Fibroblast of skin of left biceps (primary cell): ENCODE measurements at places on chromosomes 1 and 21.

GRCh38 chr1:7408771-7409150 is 362.3 kb upstream of the VAMP3 start:
- DNase-seq: no peak

DNA sequence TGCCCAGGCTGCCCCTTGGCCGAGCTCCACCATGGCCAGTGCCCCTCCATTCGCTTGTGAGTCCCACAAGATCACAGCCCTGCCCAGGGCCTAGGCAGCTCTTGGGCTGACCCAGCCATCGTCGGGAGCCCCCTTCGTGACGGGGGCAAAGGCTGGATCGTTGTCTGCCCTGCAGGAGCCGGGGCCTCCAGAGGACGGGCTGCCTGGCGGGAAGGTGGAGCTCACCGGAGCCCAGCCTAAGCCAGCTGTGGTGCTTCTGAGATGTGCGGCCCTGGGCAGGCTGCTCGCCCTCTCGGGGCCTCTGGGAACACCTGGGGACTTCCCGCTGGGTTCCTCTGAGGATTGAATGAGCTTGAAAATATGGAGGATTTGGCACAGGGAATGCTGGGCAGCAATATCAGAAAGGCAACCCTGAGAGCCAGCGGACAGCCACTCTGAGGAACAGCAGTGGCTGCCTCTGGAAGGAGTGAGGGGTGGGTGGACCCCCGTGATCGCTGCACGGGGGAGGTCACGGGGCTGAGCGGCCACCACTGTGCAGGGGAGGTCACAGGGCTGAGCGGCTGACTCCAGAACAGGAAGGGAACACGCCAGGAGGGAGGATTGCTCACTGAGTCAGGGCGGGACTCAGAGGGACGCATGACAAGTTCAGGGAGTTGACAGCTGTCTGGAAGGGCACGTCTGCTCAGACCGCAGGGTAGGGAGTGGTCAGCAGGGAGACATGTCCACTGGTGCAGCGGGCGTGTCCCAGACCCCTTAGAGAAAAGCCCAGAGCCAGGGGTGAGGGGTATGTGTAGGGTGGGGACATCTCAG is 19.3 kb downstream of the TP73 start:
- DNase-seq: no peak

GRCh38 chr1:54356680-54357147 is 49.5 kb downstream of the SSBP3 start:
- DNase-seq: no peak

DNA sequence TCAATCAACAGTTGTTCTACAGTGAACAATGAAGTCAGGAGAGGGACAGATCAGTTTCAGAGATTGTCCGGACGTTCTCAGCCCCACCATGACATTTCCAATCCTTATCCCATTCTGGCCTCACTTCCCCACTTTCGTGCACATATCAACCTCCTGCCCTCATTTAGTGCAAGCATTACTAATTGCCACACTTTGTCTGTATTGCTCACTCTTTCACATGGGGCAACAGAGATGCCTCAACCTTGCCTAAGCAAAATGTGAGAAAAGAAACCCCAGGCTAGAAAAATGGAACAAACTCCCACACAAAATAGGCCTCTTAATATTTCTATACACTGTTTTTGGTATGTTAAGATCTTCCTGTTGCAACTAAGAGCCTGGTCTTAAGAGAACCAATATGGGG is 8.9 kb upstream of the RGS1 start:
- no peak for DNase-seq

DNA sequence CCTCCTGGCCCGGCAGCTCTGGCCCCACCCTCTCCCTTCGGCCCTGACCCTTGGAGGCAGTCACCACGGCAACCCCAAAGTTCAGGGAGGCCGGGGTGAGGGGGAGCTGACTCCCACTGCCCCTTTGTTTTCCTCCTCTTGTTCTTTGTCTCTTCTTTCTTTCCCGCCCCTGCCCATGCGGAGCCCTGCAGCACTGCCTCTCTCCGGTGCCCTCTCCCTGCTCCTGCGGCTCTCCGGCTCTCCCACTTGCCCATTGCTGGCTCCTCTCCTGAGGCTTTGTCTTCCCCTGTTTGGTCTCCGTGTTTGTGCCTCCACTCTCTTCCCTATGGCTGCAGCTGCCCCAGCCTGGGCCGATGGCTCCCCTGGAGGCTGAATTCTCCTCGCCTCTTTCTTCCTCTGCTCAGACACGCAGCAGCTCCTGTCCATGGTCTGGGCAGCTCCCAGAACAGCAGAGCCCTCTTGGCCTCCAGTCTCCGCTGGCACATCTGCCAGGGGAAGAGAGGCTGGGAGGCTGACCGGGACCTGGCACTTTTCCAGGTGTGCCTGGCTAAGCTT is 5.8 kb downstream of the CELSR2 start:
- no peak for DNase-seq

- no peak for DNase-seq
Measured at GRCh38 chr1:3453891-3454810, at the start of gene ARHGEF16. Gene ARHGEF16, plus strand, starts transcription at chr1:3454665. Its CDS starts 8,420 bp downstream, at chr1:3463085.

GRCh38 chr1:20588634-20589225 is at the start of gene CDA:
Gene CDA, plus strand, starts transcription at chr1:20589097. Its CDS starts 33 bp downstream, at chr1:20589130.
- no peak for DNase-seq

DNA sequence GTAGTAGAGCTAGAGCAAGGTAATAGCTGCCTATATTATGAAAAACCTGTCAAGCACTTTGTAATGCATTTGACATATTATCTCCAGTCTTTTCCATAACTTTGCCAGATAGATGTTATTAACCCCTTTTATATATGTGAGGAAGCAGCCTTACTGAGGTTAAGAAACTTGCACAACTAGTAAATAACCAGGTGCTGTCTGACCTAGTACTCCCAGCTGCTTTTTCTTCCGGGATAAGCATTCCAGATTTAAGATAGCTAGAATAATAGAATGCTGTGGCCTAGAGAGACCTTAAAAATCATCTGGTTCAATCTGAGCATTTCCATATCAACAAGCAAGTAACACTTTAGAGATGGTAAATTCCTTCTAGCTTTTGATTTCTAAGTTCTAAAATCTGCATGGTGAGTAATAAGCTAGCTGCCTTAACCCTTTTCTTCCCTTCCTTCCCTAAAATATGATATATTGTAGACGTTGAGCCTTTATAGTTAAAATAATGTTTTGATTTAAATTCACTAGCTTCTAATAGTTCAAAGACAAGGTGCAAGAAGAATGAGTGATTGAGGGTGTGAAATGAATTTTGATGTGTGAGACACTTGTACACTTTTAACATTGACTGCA is 1.8 kb downstream of the SH3GLB1 start:
- no peak for DNase-seq

DNA sequence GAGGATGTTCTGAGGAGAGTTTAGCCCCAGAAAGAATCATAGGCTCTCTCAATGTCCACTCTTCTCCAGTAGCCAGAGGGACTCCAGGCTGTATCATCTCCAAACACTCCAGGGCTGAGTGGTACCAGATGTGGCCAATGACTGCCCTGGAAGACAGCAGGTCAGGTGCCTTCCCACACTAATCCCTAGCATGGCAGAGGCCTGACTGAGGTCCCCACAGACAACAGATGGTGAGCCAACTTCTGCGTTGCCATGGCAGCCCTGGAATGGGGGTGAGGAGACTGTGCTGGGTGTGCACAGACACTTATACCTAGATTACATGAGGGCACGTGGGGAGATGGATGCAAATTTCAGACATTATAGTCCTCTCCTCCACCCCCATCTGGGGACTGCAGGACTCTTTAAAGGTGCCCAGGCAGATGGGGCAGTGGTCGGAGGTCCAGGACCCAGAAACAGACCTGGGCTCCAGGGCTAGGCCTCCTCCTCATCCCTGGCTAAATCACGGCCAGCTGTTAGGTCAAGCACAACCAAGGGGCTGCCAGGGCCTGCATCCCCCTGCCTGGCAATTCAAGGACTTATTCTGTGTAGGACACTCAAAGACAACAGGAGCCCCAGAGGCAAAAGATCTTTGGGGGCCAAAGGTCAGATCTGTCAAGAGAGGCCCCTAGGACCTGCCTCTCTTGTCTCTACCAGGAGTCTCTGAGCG is 42.9 kb downstream of the CAMK2N1 start:
- DNase-seq: no peak

DNA sequence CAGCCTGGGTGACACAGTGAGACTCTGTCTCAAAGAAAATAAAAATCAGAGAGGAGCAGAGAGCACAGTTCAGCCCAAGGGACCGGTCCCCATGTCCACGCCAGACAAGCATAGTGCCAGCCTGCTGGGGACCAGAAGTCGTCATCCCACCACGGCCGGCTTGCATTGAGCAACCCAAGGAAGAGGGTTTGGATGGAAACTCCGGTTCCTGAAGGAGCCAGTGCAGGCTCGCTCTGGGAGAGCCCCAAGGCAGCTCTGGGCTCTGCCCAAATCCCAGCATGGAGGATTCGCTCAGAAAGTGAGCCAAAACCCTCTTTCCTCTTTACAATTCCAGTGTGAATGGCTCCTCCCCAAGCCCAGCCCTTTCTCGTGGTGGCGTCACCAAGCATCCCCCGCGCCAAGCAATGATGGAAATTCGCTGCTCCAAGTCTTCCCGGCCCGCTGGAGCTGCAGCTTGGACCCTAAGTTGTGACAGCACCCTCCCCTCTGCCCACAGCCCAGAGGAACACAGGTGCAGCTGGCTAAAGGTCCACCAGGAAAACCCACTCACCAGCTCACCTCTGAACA is 64.1 kb upstream of the SLC25A33 start:
- DNase-seq: no peak

GRCh38 chr1:6747674-6748073 is 37.6 kb upstream of the CAMTA1 start:
- DNase-seq: no peak

DNA sequence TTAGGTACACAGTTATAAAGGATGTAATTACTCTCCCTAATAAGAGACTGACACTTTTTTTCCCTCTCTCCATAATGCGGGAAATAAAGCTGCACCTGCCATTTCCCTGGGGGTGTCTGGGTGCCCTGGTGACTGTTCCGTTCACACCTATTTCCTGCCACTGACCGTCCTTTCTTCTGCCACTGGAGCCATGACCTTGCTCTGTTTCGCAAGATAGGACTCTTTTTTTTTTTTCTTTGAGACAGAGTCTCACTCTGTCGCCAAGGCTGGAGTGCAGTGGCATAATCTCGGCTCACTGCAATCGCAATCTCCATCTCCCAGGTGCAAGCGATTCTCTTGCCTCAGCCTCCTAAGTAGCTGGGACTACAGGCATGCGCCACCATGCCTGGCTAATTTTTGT is 66.1 kb upstream of the SERBP1 start:
- no peak for DNase-seq

DNA sequence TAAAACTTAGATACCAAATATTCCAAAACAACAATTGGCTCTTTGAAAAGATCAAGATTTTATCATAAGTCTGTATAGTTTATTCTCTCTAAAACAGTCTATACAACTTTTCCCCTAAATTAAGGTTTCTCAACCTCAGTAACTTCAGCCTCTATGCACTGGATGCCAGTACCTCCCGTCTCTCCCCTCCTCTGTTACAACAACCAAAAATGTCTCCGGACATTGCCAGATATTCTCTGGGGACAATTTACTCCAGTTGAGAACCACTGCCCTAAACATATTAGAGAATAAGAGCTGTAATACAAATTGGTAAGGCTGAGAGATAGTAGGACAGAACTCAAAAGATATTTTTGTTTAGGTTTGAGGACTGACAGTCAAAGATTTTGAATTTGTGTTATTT is 71.6 kb downstream of the TMEM200B start:
- no peak for DNase-seq

DNA sequence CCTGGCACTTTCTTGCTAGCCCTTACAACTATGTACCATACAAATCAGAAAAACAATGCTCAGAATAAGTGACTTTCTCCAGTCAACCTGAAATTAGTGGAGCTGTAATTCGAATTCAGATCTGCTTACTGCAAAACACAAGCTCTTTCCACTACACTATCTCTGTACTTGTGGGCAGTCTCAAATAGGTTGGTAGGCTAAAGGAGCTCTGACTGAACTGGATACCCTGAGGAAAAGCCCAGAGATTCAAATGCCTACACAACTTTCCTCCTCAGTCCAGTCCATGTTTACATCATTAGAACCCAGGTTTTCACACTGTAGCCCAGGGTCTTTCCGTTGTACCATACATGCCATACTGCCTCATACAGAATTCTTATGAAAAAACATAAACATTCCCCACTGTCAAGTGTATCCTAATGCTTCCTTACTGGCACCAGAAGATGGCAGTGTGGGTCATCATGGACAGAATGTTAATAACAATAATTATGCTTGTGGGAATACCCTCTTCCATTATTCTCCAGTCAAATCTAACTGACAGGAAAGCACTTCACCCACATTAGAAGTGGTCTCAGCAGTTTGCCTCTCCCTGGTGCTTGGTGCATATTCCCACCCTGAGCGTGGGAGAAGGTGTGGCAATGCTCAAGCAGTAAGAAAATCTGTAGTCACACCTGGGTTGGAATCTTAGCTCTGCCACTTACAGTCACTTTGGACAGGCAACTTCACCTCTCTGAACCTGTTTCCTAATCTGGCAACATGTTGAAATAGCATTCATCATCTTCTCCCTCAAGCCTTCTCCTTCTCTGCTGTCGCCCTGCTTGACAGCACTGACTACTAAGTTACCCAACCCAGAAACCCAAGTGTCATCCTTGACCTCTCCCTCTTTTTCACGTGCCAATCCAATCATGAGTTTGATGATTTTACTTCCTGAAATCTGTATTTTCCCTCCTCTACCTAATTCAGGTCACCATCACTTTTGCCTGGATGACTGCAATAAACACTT is 14.4 kb upstream of the ZFYVE9 start:
- DNase-seq: no peak

GRCh38 chr1:228527596-228527995 is 40.4 kb downstream of the RNF187 start:
- DNase-seq: no peak

- peak; percentile 56 for DNase-seq
Measured at GRCh38 chr1:178538192-178538916, 25.4 kb downstream of the TEX35 start.

GRCh38 chr21:43278766-43279577 is 110.2 kb downstream of the CRYAA start:
- DNase-seq: no peak

GRCh38 chr1:44908427-44908826 is 65.4 kb upstream of the PTCH2 start:
- DNase-seq: no peak

DNA sequence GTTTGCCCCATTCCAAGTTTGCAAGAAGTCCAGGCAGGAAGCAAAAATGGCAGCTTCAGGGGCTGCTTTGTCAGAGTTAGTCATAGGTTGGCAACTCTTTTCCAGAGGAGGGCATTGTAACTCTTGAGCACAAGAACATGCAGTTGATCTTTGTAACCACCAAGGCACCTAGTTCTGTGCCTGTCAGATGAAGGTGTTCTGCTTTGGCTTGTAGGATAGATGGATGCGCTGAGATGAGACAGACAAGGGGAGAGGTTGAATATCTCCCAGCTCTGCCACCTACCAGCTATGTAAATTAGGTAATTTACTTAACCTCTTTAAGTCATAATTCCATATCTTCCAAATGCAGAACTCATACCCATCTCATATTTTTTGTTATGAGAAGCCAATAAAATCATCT is 89.3 kb downstream of the ZNF648 start:
- DNase-seq: no peak

DNA sequence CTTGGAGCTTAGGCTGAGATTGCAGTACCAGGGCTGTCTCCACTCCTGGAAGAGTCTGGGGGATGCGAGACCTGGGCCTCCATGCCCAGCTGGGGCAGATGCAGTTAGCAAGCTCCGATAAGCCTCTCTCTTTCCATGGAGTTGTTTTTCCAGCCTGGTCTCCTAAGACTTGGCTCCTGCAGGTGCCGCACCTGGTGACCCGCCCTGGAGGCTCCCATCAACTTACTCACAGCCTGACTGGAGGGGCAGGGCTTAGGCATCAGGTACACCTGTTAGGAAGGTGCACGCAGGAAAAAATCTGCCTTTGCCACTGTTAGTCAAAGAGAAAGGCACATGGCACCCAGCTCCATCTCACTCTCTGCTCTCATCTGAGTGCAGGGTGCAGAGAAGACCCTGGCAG is 198.1 kb upstream of the TMEM51 start:
- DNase-seq: no peak

GRCh38 chr1:233885196-233885920 is 19.1 kb upstream of the SLC35F3 start:
- peak; percentile 71 for DNase-seq
